CD8-positive, alpha-beta memory T cell (primary cell): ENCODE measurements at places on chromosomes 3 and 15.
A peak's percentile ranks its signal among the peaks of the same experiment; 100 is the strongest.

DNA sequence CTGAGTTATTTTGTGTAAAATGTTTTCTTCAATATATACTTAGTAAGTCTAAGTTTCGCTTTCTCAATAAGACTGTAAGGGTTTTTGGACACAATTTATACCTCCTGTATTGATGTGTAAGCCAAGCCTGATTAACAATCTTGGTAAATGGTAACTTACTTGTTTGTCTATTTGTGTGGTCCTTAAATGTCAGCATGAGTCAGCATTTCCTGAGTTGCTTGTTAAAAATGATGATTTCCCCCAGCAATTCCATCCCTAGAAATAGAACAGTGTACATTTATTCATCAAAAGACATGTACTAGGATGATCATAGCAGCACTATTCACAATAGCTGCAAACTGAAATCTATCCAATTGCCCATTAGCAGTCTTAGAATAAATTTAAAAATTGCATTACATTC is 53.4 kb upstream of the LRIG1 start:
- no peak for DNase-seq

GRCh38 chr3:42717306-42717705 is 14.7 kb upstream of the HHATL start:
- DNase-seq = no peak

GRCh38 chr3:156793400-156793799 is 32.8 kb upstream of the LEKR1 start:
- DNase-seq = no peak

DNA sequence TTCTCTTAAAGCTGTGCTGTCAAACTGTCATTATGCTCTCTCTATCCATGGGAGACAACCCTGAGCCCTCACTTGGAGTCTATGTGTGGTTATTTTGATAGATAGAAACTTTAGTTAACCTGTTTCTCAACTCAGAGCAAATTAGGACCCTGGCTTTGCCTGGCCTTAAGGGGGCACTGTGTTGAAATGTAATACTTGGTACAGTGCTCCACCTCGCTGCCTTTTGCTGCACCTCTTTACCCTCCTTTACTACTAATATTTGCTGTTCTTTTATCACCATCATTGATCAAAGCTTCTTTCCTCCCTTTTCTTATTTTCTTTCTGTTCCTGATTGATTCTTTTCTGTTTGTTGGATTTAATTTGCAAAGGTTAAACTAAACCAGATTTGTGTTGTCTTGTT is 34.3 kb downstream of the STT3B start:
- peak; percentile 35 for DNase-seq

- DNase-seq = no peak
Observed at GRCh38 chr3:123559040-123559861, 25.6 kb downstream of the HACD2 start.

GRCh38 chr3:170835336-170835735 is 34.7 kb downstream of the RPL22L1 start:
- DNase-seq = no peak

DNA sequence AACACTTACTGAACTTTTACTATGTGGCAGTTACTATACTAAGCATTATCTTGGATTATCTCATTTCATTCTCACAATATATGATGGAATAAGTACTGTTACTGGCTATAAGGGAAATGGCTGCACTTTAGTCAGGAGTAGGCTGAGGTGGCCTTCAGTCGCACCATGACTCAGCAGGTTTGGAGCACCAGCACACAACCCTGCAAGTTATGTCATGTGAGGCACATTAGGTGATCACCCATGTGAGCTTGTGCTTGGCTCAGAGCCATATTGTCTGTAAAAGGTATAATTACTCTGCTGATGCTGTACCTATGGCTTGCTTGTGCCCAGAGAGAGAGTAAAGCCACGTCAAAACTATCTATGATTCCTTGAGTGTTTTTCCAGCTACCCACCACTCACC is 54.1 kb upstream of the TIPARP start:
- no peak for DNase-seq

GRCh38 chr3:112448939-112449338 is 50.3 kb downstream of the BTLA start:
- DNase-seq = no peak

GRCh38 chr3:152346740-152347139 is 78.0 kb downstream of the MBNL1 start:
- DNase-seq = no peak

DNA sequence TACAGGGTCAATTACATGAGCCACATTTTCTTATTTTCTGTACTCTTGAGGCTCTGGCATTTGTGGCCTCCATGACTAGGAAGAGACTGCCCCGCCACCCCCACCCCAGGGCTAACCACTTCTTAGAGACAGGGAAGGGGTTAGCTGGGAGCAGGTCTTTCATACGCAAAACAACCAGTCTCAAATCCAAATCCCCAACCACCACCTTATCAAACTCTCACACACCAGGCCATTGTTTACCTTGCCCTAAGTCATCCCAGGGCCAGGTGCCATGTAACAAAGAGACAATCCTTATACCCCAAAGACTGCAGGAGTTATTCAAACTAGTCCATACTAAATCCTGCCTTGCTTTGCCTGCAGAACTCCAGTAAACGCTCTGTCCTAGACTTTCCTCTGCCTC is 77.8 kb downstream of the B3GNT5 start:
- no peak for DNase-seq

DNA sequence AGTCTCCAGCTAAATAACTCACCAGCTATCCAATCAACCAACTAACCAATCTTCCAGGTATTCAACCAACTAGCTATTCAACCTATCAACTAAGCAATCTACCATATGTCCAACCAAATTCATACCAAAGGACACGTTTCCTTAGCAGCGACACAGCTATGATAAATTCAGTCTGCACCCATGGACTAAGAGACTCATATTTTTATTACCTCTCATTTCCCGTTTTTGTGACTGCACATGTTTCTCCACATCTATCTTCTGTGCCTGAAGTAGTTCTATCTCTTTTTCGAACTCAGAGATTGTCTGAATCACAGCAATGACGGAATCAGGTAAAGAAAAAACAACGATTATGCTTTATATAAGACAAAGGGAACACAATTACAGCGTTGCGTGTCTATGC is 34.0 kb upstream of the GNB5 start:
- no peak for DNase-seq

- DNase-seq = no peak
Observed at GRCh38 chr3:179181021-179181472, 32.9 kb downstream of the PIK3CA start.

DNA sequence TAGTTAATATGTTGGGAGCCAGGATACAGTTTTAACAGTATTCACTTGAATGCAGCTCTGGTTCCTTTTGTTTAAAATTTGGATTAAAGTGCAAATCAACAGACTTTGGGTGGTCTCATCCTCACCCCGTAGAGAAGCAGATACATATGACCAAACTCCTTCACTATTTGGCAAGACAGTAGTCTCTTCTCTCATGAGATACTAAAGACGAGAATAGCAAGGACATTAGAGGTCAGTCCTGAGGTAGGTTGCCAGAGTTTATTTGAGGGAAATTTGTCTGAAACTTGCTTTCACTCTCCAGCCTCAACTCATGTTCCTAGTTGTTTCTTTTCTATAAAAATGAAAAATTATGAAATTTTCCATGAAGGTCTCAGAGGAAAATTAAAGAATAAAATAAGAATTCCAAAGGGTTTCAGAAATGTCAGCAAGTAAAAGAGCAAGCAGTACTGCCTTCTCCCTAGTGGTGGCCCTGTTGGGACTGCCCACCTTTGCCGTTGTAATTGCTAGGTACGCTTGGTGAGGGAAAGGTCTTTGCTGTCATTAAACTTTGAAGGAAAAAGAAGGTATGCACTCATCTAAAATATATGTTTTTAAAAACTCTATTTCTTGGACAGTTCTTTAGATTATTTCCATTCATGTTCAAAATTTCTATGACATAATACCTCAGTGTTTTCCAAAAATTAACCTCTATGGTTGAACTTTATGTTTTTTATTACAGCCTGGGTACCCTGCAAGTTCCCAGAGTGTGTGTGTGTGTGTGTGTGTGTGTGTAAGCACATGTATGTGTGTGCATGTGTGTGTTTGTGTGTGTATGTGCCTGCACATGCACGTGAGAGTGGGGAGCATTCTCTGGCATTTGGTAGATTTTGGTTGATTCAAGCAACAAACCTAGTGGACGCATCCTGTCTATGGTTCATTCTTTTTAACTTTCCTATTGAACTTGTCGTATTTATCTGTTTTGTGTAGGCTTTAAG is 111.4 kb downstream of the CMSS1 start:
- no peak for DNase-seq

GRCh38 chr15:80549191-80549590 is 145.0 kb downstream of the ARNT2 start:
- DNase-seq = no peak

DNA sequence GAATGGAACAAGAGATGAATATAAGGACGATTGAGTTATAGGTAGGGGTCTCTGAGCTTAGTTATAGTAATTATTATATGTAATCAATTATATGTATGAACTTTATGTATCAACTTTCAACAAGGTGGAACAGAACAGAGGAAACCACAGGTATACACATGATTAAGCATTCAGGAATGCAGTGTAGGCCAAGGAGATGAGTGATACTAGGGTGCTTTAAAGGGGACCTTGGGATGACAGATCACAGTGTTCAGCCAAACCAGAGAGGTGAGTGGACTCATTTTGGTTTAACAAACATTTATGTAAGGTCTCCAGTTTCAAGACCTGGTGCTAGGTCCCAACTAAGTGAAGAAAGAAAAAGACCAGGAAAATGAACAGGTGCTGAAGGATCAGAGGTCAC is 895.5 kb downstream of the ROBO2 start:
- DNase-seq = no peak

DNA sequence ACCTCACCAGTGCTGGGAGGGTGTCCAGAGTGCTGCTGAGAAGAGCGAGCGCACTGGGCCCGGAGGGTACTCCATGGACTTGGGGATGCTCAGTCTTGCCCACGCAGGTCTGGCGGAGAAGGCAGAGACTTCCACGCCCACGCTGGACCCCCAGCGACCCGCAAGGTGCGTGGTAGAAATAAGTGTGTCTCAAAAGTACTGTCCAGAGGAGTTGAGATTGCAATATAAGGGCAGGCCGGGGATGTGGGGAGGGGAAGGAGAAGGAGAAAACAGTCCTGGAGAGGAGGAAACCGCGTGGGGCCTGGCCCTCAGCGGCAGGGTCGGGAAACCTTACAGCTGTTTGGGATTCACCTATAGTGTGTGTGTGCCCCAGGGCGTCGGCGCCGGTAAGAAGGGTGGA is 38.9 kb downstream of the NR2F2 start:
- no peak for DNase-seq

GRCh38 chr15:27693280-27693679 is 405.8 kb downstream of the OCA2 start:
- DNase-seq = no peak

DNA sequence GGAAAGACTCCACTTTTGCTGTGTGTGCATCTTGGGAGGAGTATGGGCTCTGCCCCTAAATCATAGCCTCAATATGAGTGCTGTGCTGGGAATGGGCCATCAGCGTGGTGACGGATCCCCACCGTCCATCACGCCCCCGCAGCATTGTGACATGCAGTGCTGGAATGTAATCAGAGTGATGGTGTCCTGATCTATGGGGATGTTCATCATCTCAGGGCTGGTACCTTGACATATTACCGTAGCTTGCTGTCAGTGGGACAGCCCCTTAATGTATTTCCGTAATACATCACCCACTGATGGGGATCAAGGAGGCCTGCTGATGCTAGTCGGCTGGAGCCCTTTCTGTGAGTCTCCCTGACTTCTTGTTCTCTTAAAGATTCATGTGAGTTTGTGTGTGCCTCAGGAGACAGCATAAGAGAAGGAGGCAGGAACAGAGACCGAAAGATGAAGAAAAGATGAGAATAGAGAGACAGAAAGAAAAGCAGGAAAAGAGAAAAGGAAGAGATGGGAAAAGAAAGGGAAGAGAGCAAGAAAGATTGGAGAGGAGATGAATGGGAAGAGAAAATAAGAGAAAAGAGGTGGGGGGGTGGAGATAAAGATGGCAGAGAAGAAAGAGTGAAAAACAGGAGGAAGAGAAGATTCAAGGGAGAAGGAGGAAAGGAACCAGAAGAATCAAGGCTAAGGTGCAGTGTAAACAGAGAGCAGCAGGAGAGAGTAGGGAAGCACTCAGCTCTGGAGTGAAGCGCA is 183.7 kb downstream of the RPLP1 start:
- no peak for DNase-seq

- peak; percentile 70 for DNase-seq
Observed at GRCh38 chr3:48919215-48920138, 835 bp downstream of the ARIH2 start.

DNA sequence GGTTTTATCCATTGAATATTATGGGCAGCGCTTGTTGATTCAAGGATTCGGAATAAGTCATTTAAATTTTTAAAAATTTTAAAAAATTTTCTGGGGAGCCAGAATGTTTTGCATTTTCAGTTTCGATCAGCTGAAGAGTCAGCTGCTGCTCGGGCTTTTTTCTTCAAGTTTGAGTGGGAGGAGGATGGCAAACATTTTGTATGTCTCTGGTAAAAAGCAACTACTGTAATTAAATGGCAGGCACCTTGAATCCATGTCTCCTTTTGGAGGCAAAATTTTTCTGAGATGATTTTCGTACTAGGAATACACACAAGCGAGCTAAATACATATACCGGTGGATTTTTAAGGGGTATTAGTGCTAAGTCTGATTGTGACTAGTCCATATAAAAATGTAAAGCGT is 612 bp downstream of the C3orf38 start:
- no peak for DNase-seq

DNA sequence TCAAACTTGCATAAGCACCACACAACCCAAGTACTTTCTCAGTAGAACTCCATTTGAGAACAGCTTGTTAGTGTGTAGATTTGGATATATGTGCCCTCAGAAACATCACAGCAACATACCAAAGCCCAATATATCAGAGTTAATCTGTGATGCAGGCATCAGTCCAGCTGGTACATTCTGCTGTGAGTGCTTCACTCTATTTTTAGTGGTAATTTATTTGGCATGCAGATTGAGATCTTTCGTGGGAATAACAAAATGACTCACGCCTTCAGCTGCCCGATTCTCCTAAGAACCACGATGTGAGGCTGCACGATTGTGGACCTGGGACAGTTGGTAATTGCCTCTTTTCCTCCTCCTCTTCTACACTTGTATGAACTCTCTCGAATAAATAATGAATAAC is 730.7 kb downstream of the SQOR start:
- no peak for DNase-seq

GRCh38 chr3:4350789-4351163 is 47.6 kb downstream of the SETMAR start:
- peak; percentile 26 for DNase-seq

DNA sequence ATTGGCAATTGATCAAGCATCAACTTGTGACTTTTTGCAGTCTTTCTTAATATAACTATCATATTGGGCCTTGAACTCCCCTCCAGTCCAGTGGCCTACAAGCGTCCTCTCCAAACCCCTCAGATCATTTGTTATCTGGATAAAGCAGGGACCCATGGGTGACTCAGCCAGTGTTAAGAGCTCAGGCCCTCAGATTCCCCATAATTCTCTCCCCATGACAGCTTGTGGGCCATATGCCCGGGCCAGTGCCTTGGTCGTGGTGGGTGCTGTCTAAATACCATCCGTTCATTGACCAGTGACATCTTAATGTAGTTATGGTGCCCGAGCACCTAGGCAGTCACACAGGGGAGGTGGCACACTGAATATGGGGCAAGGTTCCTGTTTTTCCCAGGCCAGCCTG is 18.1 kb downstream of the MCF2L2 start:
- no peak for DNase-seq
